Neural crest cell (in vitro differentiated cells): ENCODE measurements at places on chromosomes 6 and 20. TPM values are rescaled to one million over a fixed set of nuclear protein-coding genes. Genes with fewer than 3 reads are reported as not detected.
A peak's percentile ranks its signal among the peaks of the same experiment; 100 is the strongest.

- no peak for DNase-seq
Measured at GRCh38 chr6:128078276-128078675, 177.4 kb upstream of the THEMIS start.

DNA sequence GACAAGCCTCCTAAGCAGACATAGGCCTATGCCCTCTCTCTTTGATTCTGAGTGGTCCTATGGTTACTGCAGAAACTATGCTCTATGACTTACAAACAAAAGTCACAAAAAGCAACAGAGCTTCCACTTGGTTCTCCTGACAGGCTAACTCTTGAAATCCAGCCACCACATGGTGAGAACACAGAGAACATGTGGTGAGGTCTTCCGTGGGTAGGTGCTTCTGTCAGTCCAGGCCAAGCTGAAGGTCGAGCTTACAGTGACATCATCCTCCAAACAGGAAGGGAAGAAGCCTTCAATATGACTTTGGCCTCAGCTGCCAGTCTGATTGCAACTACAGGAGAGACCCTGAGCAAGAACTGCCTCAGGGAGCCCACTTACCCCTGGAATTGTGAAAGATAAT is 265.5 kb downstream of the TBX18 start:
- no peak for DNase-seq

- DNase-seq, result no peak
Measured at GRCh38 chr6:139448051-139448649, 73.7 kb upstream of the CITED2 start.

GRCh38 chr20:17854307-17854903 is 114.2 kb downstream of the SNX5 start:
- peak; percentile 19 for DNase-seq

DNA sequence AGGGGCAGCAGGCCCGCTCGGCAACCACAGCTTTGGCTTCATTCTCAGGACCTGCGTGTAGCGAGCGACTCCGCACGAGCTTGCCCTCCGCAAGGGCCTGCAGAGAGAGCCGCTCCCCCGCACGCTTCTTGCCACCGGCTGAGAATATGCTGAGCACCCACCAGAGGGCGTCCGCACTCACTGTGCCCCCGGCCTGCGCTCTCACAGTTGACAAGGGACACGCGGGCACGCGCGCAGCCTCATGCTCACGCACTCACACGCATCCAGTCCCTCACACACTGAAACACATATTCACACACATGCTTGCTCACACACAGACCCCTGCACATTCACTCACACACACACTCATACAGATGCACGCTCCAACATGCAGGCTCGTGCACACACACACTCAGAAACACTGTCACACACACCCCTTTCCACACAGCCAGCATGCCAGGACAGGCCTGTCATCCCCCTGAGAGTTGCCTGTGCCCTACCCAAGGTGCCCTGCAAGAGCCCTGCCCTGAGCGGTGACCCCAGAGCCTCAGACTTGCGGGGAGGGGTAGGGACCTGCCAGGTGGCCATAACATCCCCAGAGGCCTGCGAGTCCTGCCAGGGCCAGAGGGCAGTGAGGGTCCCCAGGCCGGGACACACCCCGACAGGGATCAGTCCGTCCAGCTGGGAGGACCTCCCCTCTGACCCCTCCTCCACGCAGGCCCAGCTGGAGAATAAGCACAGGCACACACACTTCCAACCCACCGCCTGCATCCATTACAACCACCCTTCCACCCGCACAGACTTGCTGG is 174.1 kb downstream of the BMP7 start:
- DNase-seq, result peak; percentile 73

DNA sequence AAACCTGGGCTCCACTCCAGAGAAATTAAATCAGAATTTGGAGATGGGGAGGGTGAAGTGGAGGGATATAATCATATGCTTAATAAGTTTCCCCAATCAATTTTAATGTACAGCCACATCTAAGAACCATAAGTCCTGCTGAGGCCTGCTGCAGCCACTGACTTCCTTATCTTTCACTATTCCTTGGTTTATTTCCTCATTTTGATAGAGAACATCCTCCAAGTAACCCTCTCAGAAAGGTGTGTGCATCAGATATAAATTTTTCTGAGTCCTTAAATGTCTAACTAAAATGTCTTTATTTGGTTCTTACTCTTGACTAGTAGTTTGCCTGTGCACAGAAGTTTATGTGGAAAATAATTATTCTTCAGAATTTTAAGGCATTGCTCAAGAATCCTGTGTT is 23.7 kb upstream of the SIRT5 start:
- DNase-seq, result no peak

The KCNG1 gene
- 4.5 and 5.8 TPM in 2 replicates for total RNA-seq

- no peak for DNase-seq
Measured at GRCh38 chr6:127297502-127298070, 30.9 kb downstream of the RNF146 start.

GRCh38 chr6:149170564-149171452 is 146.7 kb upstream of the TAB2 start:
- no peak for DNase-seq

The ID4 gene
- 104 and 106 TPM in 2 replicates for total RNA-seq

The FERMT1 gene
- 0.23 TPM in 1 of 2 replicates, not detected in the other for total RNA-seq

GRCh38 chr20:23222531-23223200 is 127.9 kb upstream of the NXT1 start:
- DNase-seq, result no peak

- DNase-seq, result no peak
Measured at GRCh38 chr20:2195614-2196013, 94.0 kb downstream of the STK35 start.

GRCh38 chr6:72321788-72322187 is 300.1 kb upstream of the KCNQ5 start:
- DNase-seq, result no peak

DNA sequence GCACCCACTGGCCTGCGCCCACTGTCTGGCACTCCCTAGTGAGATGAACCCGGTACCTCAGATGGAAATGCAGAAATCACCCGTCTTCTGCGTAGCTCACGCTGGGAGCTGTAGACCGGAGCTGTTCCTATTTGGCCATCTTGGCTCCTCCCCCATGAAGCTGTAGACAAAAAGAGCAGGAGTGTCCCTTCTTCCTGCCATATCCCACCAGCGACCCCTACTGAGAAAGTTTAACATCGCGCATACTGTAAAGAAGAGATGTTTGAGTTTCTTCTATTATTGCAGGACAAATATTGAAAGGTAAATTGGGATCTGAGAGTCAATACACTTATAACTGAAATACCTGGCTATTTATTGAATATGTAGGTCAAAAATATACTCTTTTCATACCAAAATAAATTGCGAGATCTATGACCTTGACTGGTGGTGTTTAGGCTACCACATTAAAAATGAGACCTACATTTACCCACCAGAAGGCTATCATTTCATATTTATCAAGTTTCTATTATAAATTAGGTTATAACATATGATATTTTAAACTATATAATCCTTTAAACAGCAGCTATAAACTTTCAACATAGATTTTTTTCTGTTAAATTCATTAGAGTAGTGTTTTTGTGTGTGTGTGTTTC is 586.3 kb downstream of the HTR1B start:
- peak; percentile 70 for DNase-seq

GRCh38 chr20:53281557-53282117 is 309.5 kb downstream of the TSHZ2 start:
- no peak for DNase-seq

DNA sequence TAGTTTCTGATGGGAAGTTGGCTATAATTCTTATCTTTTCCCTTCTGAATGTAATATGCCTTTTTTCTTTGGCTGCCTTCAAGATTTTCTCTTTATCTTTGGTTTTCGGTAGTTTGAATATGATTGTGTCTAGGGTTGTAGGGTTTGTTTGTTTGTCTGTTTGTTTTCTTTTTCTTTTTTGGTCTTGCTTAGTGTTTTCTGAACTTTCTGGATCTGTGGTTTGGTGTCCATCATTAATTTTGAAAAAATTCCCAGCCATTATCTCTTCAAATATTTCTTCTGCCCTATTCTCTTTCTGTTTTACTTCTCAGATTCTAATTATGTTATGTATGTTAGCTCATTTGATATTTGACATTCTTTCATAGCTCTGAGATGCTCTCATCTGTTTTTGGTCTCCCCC is 79.4 kb downstream of the CHMP4B start:
- DNase-seq, result no peak

DNA sequence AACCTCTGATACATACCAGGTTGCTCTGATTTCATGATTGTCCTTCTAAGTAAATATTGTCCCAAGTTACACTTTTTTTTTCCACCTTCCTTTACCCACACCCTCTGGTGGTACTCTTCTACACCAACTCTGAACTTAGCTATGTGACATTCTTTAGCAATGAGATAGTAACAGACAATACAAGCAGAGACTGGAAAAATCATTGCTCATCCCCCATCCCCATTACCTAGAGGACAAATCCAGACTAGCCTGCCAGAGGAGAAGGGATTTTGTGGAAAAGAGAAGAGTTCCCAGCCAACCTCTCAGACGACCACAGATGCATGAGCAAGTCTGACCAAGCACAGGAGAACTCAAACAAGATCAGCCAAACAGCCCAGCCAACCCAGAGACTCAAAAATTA is 32.8 kb upstream of the TFAP2B start:
- no peak for DNase-seq

DNA sequence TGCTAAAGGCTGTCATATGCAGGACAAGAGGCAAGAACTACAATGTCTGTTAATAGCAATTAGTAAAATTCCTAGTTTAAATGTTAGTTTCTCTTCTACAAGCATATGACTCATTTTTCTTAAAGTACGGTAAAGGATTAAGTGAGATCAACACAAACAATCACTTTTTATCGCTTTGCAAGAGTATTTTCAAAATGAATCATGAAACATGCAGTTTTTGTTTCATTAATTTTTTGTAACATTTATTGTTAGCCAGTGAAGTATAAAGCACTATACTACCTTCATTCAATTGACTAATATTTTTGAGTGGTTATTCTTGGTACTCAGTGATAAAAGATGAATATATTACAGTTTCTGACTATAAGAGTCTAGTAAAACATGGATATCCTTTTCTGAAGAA is 138.6 kb downstream of the AHI1 start:
- DNase-seq, result no peak
